ENCODE measurements at places on chromosomes 3 and 15.

DNA sequence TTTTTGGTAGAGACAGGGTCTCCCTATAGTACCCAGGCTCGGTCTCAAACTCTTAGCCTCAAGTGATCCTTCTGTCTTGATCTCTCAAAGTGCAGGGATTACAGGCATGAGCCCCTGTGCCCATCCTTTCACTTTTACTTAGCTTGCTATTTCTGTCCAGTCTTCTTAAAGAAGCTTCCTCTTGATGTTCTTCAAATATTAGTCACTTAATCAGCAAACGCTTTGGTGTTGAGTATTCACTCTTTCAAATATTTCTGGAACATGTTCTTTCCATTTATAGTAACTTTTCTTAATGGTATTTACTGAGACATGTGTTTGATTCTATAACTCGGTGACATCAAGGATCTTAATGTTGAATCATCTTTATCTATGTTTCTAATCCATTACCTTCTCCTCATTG is 122.1 kb downstream of the CNTN6 start:
- DNase-seq, result no peak

- no peak for DNase-seq
Observed at GRCh38 chr3:181442066-181442465, 269.7 kb upstream of the SOX2 start.

DNA sequence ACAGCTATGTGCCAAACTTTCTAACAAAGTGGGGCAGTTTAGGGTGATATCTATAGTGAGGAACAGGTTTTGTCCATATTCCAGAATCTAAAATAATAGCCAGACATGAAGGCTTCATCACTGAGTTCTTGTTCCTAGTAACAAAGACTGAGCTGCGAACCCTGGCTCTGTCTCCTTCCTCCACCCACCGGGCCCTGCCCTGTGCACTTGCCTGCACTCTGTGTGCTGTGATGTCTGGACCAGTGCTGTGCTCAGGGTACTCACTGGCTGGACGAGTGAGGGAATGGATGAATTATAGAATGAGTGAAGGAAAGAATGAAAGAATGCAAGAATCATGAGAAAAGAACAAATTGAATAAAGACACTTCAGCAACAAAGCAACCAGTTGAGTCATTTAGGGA is 8.9 kb upstream of the NMNAT3 start:
- no peak for DNase-seq

DNA sequence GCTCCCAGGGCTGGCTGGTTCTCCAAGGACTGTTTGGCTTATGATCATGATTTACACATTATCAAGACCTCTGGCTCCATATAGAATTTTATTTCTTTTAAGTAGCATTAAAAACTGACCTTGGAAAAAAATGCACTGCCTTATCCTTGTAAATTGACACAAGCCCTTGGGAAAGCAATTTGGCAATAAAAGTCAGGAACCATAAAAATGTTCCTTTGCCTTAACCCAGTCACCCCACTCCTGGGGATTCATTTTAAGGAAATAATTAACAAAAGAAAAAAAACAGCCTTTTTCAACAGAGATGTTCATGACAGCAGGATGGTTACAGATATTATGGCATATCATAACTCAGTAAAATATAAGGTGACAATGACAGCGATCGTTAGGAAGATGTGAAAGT is 51.6 kb upstream of the NR2E3 start:
- DNase-seq, result no peak

DNA sequence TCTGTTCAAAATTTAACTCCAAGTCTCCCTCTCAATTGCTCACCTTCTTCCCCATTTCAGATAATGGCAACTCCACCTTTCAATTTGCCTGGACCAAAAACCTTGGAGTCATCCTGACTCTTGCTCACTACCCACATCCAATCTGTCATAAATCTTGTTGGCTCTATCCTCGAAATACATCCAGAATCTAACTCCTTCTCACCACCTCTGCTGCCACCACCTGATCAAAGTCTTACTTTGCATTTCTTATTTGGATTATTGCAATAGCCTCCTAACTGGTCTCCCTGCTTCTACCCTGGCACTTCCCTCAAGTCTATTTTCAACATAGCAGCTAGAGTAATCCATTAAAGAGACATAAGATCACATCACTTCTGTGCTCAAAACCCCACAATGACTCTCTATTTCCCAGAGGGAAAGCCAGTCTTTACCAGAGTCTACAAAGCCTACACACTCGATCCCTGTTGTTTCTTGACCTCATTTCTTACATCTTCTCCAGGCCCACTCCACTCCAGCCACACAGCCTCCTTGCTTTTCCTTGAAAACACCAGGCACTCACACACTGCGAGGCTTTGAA is 86.6 kb downstream of the GPR156 start:
- DNase-seq, result no peak

GRCh38 chr3:80770106-80771074 is 991.1 kb downstream of the GBE1 start:
- DNase-seq, result no peak

GRCh38 chr3:13120289-13120927 is 47.2 kb upstream of the IQSEC1 start:
- DNase-seq, result no peak

- no peak for DNase-seq
Observed at GRCh38 chr3:106326941-106327695, 458.3 kb upstream of the CBLB start.

DNA sequence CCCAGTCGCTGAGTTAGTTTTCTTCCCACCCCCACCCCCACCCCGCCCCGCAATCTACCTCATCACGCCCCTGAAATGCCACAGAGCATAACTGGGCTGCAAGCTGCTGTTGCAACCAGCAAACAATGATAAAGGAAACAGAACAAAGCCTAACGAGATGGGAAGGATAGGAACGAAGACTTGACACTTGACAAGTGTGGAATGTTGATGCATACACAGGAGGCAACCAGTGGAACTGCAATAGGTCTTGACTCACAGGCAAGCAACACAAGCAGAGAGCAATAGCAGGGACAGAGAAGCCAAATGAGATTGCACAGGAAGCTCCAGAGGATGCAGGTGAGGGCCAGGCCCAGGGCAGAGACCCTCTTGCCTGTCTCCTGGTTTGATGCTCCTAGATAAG is 225.9 kb downstream of the IGSF11 start:
- no peak for DNase-seq

GRCh38 chr15:76983590-76984375 is 11.1 kb upstream of the PSTPIP1 start:
- DNase-seq, result no peak

DNA sequence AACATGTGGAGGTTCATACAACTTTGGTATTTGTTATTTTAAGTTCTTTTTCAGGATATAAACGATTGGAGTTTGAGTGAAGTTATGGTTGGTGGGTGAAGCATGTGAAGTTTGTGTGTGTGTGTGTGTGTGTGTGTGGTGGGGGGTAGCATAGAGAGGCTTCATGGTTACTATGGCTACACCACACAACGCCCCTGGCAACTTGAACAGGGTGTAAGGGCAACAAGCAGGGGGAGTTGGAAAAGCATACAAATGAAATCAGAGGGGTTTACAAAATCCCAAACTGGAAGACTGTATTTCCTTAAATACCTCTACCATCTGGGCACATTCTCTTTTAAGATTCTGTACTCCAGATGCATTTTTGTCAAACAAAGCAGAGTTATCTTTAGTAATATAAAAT is 207.5 kb downstream of the SV2B start:
- DNase-seq, result no peak

- DNase-seq, result no peak
Observed at GRCh38 chr15:65394936-65395335, 17.1 kb upstream of the IGDCC3 start.

DNA sequence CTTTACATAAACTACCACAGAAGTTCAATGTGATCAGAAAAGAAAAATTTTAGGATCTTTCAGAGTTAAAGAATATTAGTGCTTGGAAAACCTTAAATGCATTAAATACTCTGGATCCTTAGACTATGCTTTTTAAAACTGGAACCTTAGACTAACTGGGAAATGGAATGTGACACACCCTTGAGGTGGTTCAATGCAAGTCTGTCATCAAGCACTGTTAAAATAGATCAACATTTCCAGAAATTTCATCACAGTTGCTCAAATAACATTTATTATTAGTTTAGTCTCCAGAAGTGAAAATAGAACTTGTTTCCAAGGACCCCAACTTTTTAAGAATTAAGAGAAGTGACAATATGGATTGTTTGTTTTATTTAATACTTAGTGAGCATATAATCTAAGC is 71.8 kb downstream of the GAP43 start:
- no peak for DNase-seq

- DNase-seq, result no peak
Observed at GRCh38 chr3:194379651-194380050, 10.1 kb upstream of the LRRC15 start.

- no peak for DNase-seq
Observed at GRCh38 chr3:65044401-65044800, 356.6 kb upstream of the ADAMTS9 start.

DNA sequence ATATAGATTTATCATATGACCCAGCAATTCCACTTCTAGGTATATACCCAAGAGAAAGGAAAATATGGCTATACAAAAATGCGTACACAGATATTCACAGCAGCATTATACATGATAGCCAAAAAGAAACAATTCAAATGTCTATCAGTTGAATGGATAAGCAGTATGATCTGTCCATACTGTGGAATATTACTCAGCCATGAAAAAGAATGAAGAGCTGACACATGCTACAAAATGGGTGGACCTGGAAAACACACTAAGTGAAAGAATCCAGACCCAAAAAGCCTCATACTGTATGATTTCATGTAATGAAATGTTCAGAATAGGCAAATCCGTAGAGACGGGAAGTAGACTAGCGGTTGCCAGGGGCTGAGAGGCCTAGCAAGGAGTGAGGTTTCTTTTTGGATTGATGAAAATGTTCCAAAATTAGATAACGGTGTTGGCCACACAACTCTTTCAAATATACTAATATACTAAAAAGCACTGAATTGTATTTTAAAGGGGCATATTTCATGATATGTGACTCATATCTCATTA is 33.4 kb downstream of the FGD5 start:
- DNase-seq, result no peak

GRCh38 chr3:164155400-164155799 is 922.9 kb downstream of the SI start:
- no peak for DNase-seq

GRCh38 chr15:96234109-96234892 is 96.2 kb upstream of the NR2F2 start:
- no peak for DNase-seq

- no peak for DNase-seq
Observed at GRCh38 chr15:33675246-33675645, 293.1 kb upstream of the CHRM5 start.

DNA sequence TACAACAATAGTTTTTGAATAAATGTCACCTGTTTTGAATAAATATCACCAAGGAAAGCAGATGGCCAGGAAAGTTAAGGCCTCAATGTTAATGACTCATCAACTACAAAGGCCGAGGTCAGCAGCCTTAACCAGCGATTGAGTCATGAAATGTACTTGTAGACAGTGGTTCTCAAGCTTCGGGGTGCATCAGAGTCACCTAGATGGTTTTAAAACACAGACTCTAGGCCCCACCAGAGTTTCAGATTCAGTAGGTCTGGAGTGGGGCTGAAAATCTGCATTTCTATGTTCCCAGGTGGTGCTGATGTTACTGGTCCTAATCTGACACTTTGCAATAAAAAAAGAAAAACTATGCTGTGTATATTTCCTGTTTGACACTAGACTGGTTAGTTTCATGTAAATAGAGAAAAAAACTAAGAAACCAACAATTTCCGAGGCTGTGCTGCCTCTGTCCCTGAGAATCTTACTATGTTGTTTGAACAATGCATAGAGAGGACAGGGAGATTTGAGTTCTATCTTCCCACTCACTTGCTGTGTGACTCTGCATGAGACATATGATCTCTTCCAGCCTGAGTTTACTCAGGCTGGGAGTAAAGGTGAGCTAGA is 9.8 kb downstream of the RAB27A start:
- peak; percentile 45 for DNase-seq

- DNase-seq, result no peak
Observed at GRCh38 chr3:32816439-32817256, 1.1 kb upstream of the TRIM71 start.

- no peak for DNase-seq
Observed at GRCh38 chr3:37956723-37957538, 33.7 kb upstream of the VILL start.

DNA sequence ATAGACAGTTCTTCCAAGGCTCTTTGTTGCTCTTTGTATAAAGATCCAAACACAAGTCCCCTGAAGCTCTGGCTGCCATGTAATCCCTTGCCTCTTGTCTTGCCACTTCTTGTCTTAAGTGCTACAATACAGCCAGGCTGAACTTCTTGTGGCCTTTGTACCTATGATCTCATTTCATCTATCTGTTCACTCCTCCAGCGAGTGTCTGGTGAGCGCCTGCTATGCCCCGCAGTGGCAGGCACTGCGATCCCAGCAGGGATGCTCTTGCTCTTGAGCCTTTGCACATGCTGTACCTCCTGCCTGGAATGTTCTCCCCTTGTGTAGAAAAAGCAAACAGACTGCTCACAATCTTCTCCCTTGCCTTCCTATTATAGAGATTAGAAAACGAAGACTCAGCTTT is 81.9 kb upstream of the ADPGK start:
- no peak for DNase-seq

GRCh38 chr3:87771337-87772192 is 287.2 kb downstream of the CGGBP1 start:
- DNase-seq, result no peak

DNA sequence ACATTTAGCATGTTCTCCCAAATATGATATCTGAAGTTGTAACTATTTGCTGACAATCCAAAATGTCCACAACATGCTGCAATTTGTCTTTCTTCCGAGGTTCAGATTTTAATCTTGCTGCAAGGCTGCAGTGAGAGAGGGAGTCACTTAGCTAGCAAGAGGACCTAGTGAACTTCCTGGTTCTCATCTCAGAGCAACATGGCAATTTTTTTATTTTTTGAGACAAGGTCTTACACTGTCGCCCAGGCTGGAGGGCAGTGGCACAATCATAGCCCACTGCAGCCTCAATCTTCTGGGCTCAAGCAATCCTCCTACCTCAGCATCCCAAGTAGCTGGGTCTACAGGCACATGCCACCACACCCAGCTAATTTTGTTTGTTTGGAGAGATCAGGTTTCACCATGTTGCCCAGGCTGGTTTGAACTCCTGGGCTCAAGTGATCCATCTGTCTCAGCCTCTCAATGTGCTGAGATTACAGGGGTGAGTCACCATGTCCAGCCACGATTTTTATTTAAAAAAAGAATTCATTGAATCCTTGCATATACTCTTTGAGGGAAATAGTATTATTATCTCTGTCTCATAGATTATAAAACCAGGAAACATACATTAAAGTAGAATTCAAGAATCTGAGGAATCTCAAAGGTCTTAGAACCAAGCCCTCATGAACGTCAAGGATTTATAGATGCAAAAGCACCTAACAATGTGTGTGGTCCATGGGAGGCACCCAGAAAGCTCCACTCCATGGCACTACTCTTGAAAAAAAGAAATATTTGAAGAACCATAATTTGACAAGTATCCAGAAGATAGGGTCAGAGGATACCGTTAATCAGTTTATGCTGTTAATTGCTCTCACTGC is 9.1 kb downstream of the HDC start:
- DNase-seq, result no peak

GRCh38 chr3:87733671-87734367 is 325.0 kb downstream of the CGGBP1 start:
- DNase-seq, result no peak

Data from T-helper 17 cell (primary cell).